ENCODE measurements at places on chromosomes 5 and 9.

DNA sequence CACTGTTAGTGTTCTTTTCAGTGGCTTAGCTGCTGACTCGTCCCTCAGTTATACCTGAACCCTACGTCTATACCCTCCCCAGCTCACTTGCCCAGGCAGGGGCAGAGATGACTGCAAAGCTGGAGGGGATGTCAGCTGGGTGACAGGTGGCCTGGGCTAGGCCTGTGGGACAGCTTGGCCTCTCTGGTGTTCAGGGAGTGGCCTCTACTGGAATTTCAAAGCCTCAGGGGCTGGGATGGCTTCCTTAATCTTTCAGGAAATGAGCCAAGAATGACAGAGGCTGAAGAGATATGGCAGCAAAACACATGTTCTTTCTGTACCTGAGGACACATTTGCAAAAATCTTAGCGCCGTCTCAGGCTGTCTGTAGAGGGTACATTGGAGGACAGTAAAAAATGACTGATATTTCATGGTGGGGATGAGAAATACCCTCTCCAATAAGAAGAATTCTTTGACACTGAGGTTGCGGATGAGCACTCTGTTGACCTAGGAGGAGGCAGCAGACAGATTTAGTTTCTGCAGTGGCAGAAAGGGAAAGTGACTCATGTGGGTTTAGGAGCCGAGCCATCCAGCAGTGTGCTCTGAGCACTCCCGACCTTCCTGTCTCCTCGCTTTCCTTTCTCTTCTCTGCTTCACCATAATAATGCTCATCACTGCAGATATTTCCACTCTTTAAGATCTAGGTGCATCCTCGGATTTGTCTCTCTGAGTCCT, 54.4 kb downstream of the ENTREP1 start:
- DNase-seq, result no peak

DNA sequence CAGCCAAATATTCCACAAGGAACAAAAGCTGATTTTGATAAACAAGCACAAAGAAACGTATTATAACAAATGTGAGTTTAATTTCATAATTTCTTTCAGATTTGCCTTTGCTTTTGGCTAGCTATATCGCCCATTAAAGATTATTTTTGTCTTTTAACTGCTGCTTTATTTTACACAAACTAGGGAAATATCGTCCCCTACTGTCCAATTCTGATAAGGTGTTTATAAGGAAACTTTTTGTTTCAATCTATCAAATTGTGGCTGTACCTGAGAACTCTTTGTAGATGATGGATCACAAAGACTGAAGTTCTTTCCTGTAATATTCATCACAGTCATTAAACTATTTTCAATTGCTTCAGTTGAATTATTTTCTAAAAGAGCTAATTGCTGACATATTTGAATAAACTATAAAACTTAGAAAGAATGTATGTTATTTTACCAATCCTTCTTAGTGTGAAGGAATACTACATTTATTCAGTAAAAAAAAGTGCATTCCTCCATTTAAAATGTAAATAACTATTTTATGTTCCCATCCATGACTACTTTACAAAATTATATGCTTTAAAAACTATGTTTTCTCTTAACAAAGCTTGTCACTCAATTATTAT, 431.3 kb upstream of the ITGA1 start:
- peak; percentile 58 for DNase-seq

DNA sequence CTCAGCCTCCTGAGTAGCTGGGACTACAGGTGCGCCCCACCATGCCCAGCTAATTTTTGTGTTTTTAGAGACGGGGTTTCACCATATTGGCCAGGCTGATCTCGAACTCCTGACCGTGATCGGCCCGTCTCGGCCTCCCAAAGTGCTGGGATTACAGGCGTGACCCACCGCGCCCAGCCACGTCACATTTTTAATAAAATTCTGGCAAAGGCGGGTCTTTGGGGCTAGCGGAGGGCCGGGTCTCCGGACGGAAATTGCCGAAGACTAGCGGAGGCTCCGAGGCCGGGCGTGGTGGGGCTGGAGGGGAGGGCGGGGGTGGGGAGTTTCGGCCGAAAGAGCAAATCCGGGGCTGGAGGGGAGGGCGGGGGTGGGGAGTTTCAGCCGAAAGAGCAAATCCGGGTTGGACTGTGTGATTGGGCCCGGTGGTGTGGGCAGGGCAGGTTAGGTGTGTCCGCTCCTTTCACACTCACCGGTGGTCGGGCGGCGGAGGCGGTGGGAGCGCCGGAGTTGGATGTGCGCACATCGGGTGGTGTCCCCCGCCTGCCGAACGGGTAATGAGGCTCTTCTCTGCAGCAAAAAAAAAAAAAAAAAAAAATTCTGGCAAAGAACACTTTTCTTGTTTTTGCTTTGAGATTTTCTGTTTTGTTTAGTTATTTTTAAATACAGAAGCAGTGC, 27.1 kb downstream of the RUFY1 start:
- no peak for DNase-seq

DNA sequence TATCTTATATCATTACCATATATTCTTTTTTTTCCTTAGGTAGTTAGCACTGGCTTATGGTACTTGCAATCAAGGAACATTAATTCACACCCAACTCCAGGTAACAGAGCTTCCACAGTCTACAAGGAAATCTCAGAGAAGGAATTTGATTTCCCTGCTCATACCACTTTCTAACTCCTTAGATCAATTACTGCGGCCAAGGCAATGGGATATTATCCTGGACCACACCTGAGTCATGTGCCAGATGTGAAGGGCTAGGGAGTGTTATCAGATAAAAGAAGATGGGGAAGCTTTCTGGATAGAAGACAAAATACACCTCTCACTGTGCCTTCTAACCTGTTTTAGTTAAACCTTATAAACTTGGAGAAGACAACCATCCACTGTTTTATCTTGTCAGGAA, 181.2 kb downstream of the CCDC192 start:
- DNase-seq, result no peak

- no peak for DNase-seq
Measured at GRCh38 chr9:134536101-134536900, 105.3 kb upstream of the COL5A1 start.

DNA sequence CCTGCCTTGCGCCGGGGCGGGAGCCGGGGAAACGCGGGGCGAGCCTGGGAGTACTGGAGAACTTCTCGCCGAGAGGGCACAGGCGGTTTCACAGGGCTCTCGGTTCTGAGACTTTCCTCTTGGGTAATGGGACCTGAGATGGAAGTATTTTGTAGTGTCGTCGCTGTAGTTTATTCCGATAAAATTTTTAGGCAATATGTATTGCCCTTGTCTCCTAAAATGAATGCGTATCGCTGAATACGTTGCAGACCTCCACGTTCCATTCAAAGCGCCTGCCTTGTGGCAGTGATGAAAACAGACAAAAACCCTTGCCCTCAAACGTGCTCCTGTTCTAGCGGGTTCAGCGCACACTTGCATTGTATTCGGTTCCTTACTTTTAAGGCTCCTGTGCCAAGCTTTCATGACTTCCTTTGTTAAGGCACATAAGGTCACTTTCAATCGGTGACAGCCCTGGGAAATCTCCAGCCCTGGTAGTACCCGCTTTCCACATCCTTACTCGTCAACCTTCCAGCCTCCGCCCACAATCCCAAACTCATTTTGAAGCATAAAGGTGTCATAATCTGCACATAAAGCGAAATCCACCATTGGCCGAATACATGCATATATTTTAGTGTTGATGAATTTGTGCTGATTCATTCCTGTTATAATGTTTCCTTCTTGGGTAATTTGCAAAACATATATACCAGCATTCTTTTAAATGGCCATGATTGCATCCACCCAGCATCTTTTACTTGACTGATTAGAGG, 694 bp downstream of the RMI1 start:
- no peak for DNase-seq

DNA sequence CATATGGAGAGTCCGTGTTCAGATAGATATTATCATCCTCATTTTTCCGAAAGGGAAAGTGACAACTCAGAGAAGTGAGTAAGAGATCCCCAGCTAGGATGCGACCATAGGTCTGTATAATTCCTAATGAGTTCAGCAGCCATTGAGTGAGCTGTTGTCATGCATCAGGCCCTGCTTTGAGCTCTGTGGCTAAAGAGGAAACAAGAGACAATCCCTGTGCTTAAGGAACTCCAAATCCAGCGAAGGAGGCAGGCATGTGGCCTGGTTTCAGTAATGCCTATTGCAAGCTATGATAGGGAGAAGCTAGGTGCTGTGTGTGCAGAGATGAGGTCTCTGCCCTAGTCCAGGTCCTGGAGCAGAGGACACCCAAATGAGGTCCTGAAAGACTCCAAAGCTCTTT, 192.8 kb downstream of the ACTL7B start:
- DNase-seq, result no peak

- no peak for DNase-seq
Measured at GRCh38 chr9:111040494-111040893, 2.2 kb upstream of the LPAR1 start.

- no peak for DNase-seq
Measured at GRCh38 chr9:21711504-21711903, 90.9 kb upstream of the MTAP start.

- no peak for DNase-seq
Measured at GRCh38 chr9:86263876-86264275, 4.4 kb upstream of the C9orf153 start.

DNA sequence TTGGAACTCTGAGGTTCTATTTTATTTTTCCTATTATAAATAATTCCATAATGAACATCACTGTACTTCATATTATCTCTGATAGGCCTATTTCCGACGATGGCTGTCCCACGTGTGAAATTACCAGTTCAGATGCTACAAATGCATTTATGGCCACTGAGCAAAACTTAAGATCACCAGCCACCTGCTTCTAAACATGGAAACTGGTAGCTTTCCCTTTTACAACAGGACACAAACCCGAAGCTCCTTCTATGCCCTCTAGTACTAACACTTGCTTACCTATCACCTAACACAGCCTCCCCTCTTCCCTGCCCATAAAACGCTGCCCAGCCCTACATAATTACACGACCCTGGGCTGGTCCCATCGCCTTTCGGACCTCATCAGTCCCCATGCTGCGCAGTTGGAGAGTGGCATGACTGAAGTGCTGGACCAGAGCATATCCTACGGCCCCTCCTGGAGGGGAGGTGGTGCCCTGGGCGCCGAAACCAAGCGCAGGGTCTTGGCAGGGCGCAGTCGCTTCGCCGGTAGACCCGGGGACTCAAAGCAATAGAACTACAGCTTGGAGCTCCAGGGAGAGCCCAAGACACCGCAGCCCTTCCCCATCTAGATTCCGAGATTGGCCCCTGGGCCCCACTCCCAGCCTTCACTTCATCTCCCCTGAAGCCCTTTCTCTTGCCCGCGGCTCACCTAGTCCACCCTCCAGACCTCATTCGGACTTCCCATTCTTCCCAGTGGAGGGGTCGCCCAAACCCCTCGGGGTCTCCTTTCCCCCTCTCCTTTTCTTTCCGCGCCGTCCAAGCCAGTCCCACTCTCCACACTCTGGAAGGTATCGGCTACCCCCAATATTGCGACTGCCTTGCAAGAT, 1.0 kb upstream of the SAP30L start:
- DNase-seq, result no peak

DNA sequence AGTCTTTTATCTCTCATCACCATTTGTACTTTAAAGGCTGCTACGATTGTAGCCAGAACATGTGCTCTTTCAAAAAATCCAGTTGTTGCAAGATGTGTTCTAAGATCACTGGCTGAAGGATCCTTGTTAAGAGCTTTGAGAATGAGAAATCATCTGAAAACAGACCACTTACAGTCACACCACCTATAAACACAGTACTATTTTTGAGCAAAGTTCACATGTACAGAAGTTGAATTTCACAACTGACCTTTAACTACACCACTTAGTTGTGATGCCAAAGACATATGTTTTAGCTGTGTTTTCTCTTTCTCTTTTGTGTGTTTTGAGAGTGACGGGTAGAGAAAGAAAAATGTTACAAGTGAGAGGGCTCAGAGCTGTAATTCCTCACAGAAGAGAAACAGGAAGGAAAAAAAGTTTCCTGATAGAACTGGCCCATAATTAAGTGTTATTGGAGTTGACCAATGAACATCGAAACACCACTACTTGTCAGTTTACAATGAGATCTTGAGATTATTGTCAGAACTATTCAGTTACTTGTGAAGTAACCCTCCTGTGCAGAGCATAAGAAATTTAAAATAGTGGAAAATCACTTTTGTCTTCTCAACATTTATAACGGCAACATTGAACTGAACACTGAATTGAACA, 245.4 kb downstream of the MLLT3 start:
- DNase-seq, result no peak

DNA sequence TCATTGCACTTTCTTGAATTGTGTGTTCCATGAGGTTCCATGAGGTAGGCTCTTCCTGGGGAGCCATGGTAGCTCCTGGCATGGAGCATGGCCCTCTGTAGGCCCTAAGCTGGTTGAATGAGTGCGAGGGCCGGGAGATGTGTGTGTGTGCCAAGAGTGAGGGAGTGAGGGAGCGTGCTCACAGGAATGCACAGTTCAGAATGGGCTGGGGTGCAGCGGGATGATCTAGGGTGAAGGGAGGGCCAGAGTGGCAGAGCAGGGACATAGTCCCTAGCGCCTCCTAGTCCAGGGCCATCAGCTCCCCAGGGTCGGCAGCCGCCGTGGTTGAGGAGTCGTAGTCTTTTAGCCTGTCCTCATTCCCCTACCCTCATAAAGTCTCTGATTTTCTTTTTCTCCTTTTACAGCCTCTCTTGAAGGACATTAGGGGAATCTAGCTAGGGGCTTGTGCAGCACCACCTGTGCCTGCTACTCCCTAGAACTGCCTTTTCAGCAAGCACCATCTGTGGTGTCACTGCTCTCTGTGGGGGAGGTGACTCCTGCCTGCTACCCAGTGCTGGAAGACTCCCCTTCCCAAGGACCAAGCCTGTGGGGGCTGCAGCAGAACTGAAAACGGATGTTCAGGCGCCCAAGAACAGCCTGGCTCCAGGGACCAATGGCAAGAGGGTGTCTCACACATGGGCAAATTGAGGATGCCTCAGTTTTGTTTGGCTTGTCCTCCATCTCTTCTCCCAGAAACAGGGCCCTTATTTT, 65.3 kb upstream of the PPARGC1B start:
- no peak for DNase-seq

- no peak for DNase-seq
Measured at GRCh38 chr5:96928931-96929708, 6.8 kb upstream of the LNPEP start.

DNA sequence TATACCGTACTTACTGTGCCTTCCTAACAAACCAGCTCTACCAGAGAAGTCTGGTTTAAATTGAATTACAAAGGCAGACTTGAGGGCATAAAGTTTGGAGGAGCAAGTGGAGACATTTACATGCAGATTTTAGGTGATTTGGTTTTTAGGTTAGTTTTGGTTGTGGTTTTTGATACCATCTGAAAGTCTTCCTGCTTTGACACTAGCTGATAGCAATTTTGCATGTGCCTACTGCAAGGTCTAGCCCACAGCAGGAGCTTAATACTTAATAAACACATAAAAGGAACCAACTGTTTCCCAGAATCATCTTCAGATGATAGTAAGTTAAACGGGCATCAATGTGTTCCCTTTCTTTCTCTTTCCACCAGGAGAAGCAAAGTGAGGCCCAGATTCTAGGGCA, 3.4 kb upstream of the ESM1 start:
- DNase-seq, result no peak

- no peak for DNase-seq
Measured at GRCh38 chr5:9202636-9203035, 343.2 kb downstream of the SEMA5A start.

GRCh38 chr5:35009657-35010056, 38.1 kb downstream of the AGXT2 start:
- no peak for DNase-seq

- DNase-seq, result no peak
Measured at GRCh38 chr5:78367318-78367991, 7.0 kb downstream of the SCAMP1 start.

All from NCI-H2081 treated with DMSO at 0.1 percent for 48 hours (cell line).